ENCODE measurements at places on chromosomes 13 and 19.

DNA sequence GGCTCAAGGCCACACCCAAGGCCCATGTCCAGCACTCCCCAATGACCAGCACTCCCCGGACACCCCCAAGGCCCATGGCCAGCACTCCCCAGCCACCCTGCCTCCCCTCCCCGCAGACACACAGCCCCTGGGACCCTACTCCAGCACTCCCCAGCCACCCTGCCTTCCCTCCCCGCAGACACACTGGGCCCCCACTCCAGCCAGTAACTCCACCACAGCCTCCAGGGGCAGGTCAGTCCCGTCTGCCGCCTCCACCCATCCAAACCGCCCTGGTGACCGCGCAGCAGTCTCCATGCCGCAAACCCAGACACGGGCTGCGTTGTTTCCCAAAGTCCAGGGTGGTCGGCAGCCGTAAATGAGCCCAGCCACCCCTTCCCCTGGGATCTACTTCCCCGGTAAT, 70.7 kb downstream of the SPACA7 start:
- DNase-seq = no peak

DNA sequence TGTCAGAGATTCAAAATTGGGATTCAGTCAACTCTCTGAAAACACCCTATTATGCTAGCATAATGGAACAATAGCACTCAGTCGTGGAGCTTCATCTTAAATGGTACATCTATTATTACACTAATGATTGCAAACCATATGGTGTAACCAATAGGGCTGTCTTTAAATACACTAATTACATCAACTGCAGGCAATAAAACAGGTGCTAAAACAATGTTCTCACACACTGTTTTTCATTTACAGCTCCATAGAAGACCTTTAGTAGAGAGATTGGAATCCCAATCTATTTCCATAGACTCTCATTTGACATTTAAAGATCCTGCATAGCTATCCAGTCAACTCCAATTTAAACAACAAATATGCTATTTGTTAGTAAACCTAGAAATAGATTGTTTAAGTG, 1917.4 kb downstream of the OLFM4 start:
- no peak for DNase-seq

- DNase-seq = no peak
These were observed 500 bp downstream of the AP3D1 start for GRCh38 chr19:2150794-2151338.

GRCh38 chr19:23482829-23483228, 87.6 kb upstream of the ZNF91 start:
- no peak for DNase-seq

- DNase-seq = no peak
These were observed 7.6 kb downstream of the NUCB1 start for GRCh38 chr19:48907671-48908070.

GRCh38 chr19:46852830-46853229, 2.2 kb upstream of the AP2S1 start:
- DNase-seq = no peak

GRCh38 chr19:8491574-8491973, 10.9 kb downstream of the PRAM1 start:
- no peak for DNase-seq

DNA sequence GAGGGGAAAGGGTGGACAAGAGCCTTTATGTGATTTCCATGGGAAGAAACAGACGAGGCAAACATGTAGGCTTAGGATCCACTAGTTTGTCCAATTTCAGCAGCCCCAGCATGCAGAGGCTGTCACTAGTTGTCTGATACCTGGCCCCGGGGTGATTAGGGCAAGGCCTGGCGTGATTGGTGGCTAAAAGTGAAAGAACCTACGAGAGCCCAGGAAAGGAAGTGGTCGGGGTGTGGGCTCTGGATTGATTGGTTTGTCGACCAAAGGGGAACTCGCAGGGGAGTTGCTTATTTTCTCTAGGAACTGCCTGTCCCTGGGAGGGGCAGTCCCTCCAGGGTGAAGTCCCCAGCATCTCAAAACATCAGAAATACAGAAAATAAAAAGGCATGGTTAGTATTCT, 64.2 kb upstream of the UQCRFS1 start:
- no peak for DNase-seq

GRCh38 chr13:73542446-73542845, 483.6 kb downstream of the KLF5 start:
- no peak for DNase-seq

- DNase-seq = no peak
These were observed 166.7 kb downstream of the USP12 start for GRCh38 chr13:27004866-27005265.

DNA sequence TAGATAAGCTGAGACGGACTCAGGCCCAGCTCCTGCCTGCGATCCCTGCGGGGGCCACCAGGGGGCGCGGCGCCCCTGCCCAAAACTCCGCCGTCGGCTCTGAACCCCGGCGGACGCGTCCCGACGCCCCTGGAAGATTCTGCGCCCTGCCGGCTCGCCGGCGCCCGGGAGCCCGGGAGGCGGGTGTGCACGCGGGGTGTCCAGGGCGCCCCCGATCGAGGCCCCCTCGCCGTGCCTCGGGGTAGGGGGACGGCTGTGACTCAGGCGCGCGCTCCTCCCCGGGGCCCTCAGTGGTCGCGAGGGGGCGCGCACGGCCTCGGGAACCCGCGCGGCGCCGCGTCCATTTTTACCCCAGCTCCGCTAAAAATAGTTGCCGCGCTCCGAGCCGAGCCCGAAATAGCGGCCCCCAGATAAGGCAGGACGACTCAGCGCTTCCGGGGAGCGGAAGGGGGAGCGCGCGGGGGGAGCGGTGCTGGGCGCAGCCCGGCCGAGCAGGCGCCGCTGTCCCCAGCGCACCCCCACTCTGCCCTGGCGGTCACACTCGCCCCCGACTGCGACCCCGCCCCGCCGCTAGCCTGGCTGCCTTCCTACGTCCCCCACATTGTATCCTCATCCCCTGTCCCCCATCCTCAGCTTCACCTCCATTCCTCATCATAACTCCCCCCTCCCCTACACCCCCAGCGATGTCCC, 16.0 kb upstream of the ERCC1 start:
- DNase-seq = peak; percentile 60

- DNase-seq = no peak
These were observed 11.5 kb upstream of the KANK2 start for GRCh38 chr19:11208561-11209471.
